ENCODE measurements at places on chromosomes 16 and 17.

GRCh38 chr17:21705021-21705601, 12.8 kb downstream of the KCNJ18 start:
- DNase-seq = no peak

- DNase-seq = no peak
Measured at GRCh38 chr17:16923097-16923903, 48.6 kb downstream of the TNFRSF13B start.

DNA sequence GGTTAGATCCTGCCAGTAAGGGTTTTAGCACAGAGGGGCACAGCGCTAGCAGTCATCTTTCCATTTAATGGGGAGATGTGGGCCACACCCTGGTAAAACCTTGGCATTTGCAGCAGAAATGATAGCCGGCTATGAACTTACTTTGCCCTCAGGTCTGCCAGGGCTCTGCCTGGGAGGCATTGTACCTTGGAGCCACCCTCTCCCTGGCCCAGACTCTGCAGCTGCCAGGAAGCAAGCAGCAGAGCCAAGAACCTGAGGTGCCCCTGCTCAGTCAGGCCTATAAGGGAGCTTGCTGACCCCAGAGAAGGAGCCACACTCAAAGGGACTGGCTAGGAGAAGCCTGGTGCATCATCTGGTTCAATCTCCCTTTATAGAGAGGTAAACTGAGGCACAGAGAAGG, 23.7 kb upstream of the PHF12 start:
- DNase-seq = no peak

DNA sequence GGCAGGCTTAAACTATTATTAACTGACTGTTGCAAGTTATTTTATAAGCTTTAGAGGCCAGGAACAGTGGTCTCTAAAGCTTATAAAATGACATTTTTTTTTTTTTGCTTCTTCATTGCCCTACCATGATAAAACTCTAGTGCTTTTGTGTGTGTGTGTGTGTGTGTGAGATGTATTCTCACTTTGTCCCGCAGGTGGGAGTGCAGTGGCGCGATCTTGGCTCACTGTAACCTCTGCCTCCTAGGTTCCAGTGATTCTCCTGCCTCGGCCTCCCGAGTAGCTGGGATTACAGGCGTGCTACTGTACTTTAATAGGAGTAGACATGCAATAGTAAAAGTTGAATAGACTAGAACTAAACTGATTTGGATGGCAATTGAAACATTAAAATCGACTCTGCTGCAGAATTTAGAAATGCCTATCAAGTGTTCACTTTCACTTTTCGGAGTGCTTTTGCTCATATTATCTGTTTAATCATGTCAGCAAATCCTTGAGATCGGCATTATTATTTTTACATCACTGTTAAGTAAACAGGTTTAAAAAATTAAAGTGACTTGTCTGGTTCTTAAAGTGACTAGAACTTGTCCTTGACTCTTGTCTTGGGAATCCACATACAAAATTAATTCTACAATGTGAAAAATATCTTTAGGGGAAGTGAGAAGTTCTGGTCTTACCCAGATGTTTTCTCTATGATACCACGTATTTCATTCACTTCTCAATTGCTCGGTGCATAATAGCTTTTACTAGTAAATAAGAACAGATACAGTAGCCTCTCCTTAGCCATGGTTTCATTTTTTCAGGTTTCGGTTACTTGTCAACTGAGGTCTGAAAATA, 8.4 kb upstream of the PCTP start:
- DNase-seq = no peak

- DNase-seq = no peak
Measured at GRCh38 chr17:74732042-74732867, 4.8 kb upstream of the RAB37 start.

GRCh38 chr16:2210009-2210332, 692 bp downstream of the BRICD5 start:
- DNase-seq = no peak

DNA sequence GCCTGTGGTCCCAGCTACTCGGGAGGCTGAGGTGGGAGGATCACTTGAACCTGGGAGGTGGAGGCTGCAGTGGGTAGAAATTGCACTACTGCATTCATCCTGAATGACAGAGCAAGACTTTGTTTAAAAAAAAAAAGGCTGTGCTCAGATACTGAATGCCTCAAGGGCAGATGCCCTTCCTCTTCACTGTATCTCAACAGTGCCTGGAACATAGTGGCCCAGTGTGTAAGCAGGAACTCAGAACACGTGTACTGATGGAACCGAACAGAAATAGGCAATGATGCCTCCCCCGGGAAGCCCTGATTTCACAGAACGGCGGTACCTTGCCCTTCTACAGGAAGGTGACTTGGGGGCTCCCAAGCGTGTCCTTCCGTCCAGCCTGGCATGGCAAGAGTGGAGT, 46.8 kb downstream of the PLXDC1 start:
- DNase-seq = no peak
